Activated T-helper 2 cell treated with anti-CD3 and anti-CD28 coated beads, Interferon-gamma antibody, Interleukin-2, Interleukin-4, amounts not matched to agents 10 μg/mL and 5 μg/mL and 100 μg/mL, durations not matched to agents 14 hours and 24 hours and 36 hours (primary cell): ENCODE measurements at places on chromosomes 16 and 17. TPM values are rescaled to one million over a fixed set of nuclear protein-coding genes. Genes with fewer than 3 reads are reported as not detected.

The EPX gene
- not detected in 2 replicates for total RNA-seq

The APOBR gene
- total RNA-seq = 7.7 and 7.8 TPM in 2 replicates

The ZSCAN10 gene
- not detected in 2 replicates for total RNA-seq

The CALCOCO2 gene
- 51.7 and 53.7 TPM in 2 replicates for total RNA-seq

The TOX3 gene
- total RNA-seq = not detected in 2 replicates

The CFDP1 gene
- 33.5 and 37.5 TPM in 2 replicates for total RNA-seq

- DNase-seq = no peak
Measured at GRCh38 chr17:59391021-59391420, 59.6 kb downstream of the YPEL2 start.

GRCh38 chr17:39737760-39738567 is at the start of gene GRB7:
TSS of gene GRB7 (plus strand) at chr17:39737938. CDS start at chr17:39742302, 4,364 bp downstream.
- no peak for DNase-seq

- no peak for DNase-seq
Measured at GRCh38 chr16:53085931-53086421, 31.2 kb downstream of the CHD9 start.

- DNase-seq = no peak
Measured at GRCh38 chr17:39305978-39306377, 80.2 kb upstream of the STAC2 start.

DNA sequence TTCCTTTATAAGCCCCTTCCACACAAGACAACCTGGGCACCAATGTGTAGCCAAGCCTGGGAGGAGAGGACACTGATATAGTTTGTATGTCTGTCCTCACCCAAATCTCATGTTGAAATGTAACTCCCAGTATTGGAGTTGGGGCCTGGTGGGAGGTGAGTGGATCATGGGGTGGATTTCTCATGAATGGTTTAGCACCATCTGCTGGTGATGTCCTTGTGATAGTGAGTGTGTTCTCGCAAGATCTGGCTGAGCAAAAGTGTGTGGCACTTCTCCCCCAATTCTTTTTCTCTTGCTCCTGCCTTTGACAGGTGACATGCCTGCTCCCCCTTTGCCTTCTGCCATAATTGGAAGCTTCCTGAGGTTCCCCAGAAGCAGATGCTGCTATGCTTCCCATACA is 135.8 kb downstream of the USP31 start:
- DNase-seq = no peak

DNA sequence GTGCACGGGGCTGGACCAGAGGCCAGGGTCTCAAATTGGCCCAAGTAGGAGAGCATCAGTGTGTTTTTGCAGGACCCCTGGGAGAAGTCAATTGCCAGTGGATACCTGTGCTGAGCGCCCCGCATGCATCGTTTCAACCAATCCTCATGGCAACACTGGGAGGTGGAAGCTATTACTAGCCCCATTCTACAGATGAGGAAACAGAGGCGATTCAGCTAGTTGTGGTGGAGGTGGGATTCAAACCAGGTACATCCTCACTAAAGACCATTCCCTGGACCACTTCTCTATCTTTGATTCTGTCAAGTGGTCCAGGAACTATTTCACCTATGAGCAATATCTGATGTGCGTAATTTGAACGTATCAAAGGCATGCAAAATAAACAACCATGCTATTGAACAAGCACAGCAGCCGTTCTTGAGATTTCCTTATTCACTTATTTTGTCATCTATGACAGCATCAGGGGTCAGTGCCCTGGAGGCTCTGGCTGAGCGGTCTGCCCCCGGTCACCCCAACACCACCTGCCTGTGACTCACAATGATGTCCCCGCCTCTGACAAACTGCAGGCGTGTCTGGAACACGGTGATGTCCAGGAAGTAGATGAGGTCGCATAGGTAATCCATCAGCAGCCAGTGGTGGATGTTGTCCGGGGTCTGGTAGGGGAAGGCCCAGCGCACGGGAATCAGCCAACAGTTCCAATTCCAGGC is 54.0 kb downstream of the CNGB1 start:
- DNase-seq = no peak

DNA sequence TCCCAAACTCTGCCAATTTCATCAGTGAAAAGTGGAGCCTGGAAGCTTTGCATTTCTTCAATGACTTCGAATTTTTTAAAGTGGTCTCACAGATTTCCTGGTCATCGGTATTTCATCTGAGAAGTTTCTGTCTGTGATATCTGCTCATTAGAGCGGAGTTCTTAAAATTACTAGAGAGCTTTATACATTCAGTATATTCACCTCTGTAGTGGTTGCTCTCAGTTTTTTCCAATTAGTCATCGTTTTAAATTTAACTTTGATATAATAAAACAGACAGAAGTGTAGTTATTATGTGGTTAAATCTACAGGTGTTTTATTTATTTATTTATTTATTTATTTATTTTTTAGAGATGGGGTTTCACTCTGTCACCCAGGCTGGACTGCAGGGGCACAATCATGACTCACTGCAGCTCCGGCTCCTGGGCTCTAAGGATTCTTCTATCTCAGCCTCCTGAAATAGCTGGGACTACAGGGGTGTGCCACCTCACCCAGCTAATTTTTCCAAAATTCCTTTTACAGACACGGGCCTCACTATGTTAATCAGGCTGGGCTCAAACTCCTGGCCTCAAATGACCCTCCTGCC is 16.0 kb downstream of the ARHGAP17 start:
- no peak for DNase-seq

- DNase-seq = no peak
Measured at GRCh38 chr16:19497176-19497575, 24.7 kb downstream of the GDE1 start.

DNA sequence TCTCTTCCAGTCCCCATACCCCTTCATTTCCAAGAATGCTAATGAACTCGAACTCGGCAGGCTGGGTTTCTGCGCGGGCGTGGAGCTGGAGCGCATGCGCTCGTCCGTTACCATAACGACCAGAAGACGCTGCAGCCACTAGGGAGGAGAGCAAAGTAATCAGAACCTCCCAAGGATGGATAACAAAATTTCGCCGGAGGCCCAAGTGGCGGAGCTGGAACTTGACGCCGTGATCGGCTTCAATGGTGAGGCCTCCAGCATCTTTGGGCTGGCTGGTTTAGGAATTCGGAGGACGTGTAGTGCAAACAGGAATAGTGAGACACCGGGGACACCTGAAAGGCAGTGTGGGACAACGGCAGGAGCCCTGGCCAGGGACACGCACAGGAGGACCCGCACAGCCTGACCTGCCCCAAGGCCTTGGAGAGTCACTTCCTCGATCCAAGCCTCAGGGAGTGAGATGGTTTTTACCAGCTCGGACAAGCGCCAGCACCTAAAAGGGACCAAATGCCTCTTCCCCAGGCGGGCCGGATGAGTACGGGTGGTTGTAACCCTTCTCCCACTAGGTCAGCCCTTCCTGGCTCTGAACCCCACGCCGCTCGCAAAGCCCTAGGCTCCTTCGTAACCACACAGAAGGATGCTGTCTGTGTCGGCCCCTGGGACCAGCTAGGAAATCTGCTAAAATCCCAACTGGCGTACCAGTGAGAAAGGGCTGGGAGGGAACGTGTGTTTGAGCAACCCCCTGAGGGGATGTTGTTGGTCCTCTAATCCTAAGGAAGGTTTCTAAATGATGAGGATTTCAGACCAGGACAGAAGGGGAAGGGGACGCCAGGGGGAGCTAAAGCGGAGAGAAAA is at the start of gene CFAP52:
TSS of gene CFAP52 (plus strand) at position 122 of the 852 bp plus-strand sequence. CDS start at position 176, 54 bp downstream.
- DNase-seq = peak; percentile 68

DNA sequence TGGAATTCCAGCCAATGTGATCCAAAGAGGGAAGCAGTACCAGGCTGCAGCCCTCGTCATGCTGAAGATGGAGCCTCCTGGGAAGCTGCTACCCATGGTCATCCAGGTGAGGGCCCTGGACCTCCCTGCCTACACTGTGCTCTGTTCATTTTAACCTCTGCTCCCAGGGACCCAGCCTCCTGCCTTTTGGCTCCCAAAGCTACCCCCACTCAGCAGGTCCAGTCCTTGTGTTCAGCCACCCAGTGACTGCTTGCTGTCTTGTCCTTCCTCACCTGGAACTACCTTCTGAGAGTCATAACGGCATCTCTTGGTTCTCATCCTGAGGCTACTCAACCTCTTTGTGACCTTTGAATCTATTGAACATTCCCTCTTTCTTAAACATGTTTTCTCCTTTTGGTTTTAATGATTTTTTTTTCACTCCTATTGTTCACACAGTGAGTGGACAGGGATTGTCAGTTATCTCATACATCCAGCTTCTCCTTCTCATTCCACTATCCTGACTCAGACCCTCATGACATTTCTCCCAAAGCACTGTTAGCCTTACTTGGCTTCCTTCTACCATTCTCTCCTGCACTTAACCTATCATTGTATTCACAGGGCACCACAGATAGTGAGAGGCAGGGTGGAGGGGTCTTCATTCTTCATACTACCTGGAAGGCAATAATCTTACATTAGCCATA is 53.3 kb downstream of the GOSR1 start:
- DNase-seq = no peak

- no peak for DNase-seq
Measured at GRCh38 chr16:13435415-13435814, 484.5 kb upstream of the ERCC4 start.
